DMS79 (cell line): ENCODE measurements at places on chromosomes 11 and 22.

GRCh38 chr11:12882670-12883069 is 126.4 kb upstream of the RASSF10 start:
- DNase-seq, result no peak

DNA sequence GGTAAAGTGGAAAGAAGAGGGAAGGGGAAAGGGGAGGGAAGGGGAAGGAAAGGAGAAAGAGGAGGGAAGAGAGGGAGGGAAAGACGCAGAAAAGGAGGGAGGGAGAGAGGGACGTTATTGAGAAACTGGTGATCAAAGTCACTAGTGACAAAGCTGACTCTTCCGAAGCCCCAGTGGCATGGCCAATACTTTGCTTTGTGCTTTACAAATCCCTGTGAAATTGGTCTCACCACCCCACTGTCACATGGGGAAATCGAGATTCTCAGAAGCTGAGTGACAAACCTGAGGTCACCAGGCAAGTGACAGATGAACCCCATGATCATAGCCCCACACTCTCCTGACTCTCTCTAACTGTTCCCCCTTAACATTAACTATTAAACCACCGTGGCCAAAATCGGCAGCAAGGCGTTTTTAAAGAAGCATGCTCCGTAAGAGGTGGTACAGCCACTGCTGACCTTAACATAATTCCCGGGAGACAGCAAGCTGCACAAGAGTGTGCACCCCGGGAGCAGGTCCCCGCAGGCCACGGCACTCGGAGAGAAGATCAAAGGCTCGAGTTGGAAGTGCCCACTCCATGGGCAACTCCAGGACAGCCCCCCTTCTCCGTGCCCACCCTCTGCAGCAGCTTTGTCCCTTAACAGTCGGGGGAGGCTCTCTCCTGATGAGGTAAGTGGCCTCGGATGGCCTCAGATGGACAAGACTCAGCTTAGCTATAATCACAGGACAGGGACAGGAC is 34.8 kb downstream of the CELSR1 start:
- no peak for DNase-seq

- no peak for DNase-seq
Measured at GRCh38 chr11:61121917-61122316, 19.6 kb downstream of the CD5 start.

GRCh38 chr11:24900960-24901549 is 404.2 kb downstream of the LUZP2 start:
- DNase-seq, result no peak

- DNase-seq, result no peak
Measured at GRCh38 chr11:114350022-114350421, 50.3 kb downstream of the C11orf71 start.

GRCh38 chr22:32206774-32207758 is 2.2 kb upstream of the RFPL2 start:
- DNase-seq, result no peak

- no peak for DNase-seq
Measured at GRCh38 chr11:95977534-95978174, 53.7 kb upstream of the MTMR2 start.

DNA sequence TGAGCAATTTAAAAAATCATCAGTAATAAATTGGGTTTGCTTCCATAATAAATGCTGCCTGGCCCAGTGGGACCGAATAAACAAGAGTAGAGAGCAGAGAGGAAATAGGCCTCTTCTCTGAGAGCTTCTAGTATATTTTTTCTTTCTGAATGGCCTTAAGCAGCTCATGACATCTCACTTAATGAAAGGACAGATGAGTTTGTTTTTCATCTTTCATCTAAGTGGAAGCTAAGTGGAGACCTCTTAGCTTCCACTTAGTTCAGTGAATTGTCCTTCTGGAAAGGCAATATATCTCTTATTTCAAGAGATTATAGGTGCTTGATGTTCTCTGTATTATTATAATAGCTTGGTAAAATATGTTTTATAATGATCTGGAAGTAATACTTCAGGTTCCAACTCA is 245.9 kb upstream of the ANO3 start:
- DNase-seq, result peak; percentile 90

DNA sequence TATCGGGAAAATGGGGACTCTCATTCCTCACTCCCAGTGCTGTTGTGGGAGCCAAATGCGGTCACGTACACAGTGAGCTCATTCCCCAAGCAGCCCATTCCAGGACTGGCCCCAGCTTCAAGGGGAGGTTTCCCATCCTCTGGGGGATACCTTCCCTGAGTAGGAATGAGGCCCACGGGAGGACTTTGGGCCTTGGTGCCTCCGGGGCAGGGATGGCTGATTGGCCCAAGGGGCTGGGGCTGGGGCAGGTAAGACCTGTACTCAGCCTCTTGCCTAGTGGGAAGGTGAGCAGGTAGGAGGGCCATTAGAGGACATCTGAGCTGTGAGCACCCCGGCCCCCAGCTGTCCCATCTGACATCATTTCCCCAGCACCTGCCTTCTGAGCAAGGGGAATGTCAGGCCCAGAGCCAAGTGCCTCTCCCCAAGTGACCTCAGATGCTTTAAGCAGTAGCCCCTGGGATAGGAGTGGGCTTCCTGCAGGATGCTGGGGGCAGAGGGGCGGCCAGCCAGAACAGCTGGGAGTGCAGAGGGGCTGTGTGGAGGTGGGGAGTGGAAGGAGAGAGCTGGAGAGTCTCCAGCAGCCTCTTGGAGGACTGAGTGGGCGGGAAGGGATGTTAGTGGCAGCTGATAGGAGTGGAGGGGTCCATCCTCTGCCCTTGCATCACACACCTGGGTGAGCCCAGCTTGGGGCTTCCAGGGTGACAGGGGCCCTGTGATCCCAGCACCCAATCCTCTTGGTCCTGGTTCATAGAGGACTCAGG is 58.4 kb downstream of the CD82 start:
- peak; percentile 65 for DNase-seq

- DNase-seq, result peak; percentile 88
Measured at GRCh38 chr11:11577932-11578911, 43.6 kb downstream of the GALNT18 start.

GRCh38 chr22:38257181-38257580 is 15.6 kb downstream of the TMEM184B start:
- no peak for DNase-seq

DNA sequence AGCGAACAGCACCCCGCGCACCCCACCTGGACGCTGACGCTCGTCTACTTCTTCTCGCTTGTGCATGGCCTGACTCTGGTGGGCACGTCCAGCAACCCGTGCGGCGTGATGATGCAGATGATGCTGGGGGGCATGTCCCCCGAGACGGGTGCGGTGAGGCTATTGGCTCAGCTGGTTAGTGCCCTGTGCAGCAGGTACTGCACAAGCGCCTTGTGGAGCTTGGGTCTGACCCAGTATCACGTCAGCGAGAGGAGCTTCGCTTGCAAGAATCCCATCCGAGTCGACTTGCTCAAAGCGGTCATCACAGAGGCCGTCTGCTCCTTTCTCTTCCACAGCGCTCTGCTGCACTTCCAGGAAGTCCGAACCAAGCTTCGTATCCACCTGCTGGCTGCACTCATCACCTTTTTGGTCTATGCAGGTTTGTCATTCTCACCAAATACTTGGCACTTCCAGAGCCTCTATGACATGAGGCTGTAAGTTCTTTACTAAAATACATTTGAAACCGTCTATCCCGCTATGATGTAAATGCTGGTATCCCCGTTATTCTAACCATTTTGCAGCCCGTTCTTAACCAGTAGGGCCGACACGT is 535 bp downstream of the AQP11 start:
- DNase-seq, result peak; percentile 68

- no peak for DNase-seq
Measured at GRCh38 chr11:123428116-123428715, 1.9 kb upstream of the GRAMD1B start.

- no peak for DNase-seq
Measured at GRCh38 chr11:73416786-73417185, 40.6 kb downstream of the RELT start.

- no peak for DNase-seq
Measured at GRCh38 chr11:72226701-72227100, 2.1 kb downstream of the INPPL1 start.

DNA sequence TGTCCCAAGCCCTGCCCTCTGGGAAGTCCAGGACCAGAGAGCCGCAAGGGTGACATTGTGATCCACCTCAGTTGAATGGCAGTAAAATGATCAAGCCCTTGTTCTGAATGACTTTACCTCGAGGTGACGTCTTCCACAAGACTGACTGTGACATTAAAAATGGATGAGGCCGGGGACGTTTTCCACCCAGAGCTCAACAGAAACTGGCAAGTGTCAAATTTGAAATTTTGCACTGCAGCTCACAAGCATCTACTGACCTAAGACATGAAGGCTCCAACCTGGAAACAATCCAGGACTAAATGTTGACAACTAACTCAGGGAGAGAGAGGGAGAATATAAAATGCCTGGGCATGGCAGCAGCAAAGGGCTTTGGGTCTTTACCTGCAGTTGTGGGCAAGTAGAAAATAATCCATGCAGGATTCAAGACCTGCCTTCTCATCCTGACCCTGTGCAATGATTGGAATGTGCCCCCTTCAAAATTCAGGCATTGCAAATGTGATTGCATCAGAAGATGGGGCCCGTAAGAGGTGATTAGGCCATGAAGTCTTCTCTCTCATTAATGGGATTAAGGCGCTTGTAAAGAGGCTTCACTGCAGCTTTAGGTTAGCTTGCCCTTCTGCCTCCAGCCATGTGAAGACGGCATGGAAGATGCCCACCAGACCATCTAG is 33.6 kb upstream of the CLMP start:
- no peak for DNase-seq

- no peak for DNase-seq
Measured at GRCh38 chr11:120184371-120184945, 26.4 kb upstream of the OAF start.

DNA sequence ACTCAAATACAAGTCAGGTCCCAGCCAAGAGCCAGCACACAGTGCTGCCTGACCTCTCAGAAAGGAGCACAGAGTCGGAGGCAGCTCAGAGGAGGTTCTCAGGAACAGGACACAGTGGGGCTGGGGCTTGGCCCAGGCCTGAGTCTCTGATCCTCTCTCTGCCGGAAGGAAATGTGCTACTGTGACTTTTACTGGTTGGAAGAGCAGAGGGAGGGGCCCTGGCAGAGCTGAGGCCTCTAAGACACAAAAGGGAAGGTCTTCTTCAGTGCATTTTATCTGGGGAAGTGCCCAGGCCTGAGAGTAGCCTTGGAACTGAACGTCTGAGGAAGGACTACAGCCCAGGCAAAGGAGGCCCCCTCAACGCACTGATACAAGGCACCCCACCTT is 16.2 kb upstream of the CASTOR1 start:
- DNase-seq, result no peak

GRCh38 chr22:20232781-20233180 is 35.3 kb downstream of the RTN4R start:
- DNase-seq, result no peak

DNA sequence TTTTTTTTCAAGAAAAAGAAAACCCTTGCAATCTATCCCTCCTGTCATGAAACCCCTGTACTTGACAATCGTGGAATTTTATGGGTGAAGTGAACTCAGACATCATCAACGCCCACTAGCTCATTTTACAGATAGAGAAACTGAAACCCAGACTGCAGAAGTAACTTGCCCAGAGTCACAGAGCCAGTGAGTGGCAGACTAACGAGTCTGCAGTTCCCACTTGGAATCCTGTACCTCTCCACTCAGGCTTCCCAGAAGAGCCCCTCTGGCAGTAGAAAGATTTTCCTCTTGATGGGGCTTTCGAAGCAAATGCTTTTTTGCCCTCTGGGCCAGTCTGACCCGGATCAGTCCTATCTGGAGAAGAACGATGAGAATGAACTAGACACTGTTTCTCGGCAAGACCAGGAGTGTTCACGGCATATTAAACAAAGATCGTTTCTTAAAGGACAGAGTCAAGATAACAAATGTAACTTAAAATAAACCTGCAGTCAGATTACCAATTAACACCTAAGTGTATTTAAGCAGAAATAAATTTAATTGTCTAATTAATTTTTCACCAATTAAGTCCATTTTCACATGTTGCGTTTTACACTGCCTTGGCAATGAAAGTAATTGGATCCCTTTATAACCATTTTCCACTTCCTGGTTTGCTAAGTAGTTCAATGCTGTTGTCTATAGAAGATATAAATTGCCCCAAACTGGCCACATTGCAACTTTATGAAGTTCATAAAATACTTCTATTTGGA is 61.3 kb upstream of the CREB3L1 start:
- DNase-seq, result peak; percentile 14

DNA sequence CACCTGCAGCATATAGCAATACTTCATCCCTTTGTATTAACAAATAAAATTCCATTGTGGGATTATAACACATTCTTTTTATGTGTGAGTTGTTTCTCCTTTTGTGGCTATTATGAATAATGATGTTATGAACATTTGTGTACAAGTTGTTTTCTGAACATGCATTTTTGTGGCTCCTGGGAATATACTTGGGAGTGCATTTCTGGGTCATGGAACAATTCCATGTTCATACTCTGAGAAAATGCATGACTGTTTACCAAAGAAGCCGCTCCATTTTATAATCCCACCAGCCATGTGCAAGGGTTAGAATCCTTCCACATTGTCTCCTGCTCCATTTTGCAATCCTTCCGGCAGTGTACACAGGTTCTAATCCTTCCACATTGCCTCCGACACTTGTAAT is 713.8 kb downstream of the TBC1D22A start:
- DNase-seq, result no peak

DNA sequence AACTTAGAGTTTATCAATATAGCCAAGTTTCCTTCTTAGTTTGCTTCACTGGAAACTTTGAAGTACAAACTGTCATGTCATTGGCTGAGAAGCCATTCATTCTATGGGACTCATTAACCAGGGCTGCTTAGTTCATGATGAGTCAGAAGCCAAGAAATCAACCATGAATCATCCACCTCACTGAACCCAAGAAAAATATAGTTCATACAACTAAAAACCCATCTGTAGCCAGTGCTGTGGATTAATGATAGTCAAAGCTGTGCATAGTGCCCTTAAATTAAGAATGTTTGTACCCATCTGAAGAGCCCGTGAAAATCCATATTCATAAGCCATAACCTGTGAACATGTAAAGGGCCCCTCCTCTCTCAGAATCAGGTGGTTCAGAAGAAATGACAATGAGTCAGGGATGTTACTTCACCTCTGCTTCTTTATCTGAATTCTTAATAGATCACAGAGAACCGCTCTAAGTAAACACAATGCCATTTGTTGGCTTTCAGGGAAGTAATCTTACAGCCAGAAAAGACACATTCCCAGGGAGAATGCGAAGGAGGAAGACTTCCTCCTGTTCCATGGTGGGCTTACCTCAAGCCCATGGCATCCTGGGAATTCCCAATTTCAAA is 25.4 kb downstream of the MMP20 start:
- no peak for DNase-seq

- no peak for DNase-seq
Measured at GRCh38 chr11:80565231-80565630, 1124.4 kb upstream of the TENM4 start.

GRCh38 chr11:7175007-7175406 is 76.7 kb upstream of the SYT9 start:
- no peak for DNase-seq

DNA sequence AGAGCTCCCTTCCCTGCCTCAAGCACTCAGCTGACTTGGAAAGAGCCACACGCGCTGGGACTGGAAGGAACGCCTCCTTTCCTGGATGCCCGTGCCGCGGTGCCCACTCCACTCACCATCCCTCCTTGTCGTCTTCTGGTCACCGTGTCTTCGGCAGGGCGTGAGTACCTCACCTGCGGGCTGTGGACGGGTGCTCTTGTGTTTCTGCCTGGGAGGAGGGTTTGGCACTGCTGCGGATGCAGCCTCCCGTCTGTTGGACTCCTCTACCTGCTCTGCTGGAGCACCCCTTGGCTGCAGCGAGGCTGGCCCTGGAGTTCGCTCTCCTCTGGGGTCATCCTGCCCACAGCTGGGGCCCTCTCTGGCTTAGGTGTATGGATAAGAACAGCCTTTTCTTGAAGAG is 612.7 kb downstream of the BRD1 start:
- no peak for DNase-seq
